ENCODE measurements at places on chromosomes 1 and 21.

GRCh38 chr1:43887748-43888147 is 45.9 kb upstream of the ARTN start:
- DNase-seq, result no peak

GRCh38 chr1:201419746-201420607 is 1.6 kb downstream of the TNNI1 start:
- DNase-seq, result no peak

GRCh38 chr1:15402809-15403450 is 6.8 kb upstream of the EFHD2 start:
- DNase-seq, result no peak

DNA sequence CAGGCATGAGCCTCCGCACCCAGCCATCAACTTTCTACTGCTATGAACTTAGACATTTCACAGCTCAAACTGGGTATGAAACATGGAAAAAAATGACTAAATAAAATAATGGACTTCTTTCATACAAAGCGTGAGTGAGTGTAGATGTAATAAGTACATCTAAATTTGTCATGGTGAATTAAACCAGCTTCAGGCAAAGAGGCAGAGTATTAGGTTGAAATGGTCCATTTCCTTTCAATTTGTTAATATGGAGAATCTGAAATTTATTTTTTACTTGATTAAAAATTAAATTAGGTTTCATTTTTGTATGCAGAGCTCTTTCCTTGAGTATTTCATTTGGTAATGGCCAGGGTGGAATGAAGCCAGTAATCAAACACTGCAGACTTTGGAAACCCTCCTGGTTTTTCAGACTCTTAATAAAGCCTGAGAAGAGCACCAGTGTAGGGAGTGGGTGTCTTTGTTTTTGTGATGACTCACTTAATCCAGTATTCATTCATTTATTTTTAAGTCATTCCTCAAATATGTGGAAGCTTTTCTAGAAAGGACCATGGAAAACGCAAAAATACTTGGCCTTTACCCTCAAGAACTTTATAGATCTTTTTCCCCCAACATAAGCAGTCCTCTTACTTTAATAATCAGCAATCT is 49.2 kb downstream of the ALG14 start:
- DNase-seq, result no peak

DNA sequence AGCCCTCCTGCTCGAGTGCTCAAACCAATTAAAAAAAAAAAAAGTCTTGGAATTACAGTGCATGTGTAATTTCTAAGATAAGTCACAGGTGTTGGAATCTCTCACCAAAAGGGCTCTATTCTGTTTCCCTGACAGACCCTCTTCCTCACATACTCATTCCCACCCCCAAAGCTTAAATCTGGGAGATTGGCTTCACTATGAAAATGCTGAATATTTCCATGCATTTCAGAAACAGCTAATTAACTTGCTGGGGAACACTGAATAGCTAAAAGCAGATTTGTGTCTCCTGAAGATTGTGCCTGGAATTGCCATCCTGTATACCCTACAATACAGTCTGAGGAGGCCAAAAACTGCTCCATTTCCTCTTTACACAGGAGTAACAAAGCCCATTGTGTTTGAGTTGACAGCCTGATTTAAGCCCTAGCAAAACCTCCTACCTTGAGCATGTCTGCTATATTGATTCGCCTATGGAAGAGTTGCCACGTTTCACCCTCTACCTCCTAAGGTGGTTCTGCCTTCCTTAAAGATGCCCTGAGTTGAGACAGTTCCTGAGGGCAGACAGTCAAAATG is 1.4 kb upstream of the PIK3R3 start:
- no peak for DNase-seq

GRCh38 chr1:63969441-63969901 is 195.7 kb downstream of the ROR1 start:
- no peak for DNase-seq

- DNase-seq, result no peak
Observed at GRCh38 chr1:78005448-78005722, 646 bp downstream of the DNAJB4 start.

DNA sequence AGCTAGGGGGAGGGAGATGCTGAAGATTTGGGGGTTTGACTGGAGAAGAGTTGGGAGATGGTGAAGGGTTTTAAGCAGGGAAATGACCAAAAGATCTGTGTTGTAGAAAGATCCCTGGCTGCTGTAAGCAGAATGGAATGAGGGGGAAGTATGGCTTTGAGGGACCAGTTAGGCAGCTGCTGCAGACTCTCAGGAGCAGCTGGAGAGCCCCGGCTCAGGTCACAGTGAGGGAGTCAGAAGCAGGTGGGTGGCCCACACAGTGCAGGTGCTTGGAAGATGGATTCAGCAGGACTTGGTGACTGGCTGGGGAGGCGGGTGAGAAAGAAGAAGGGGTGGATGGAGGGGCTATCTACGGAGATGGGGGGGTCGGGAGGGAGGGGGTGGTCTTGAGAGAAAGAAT is 35.7 kb downstream of the EDN2 start:
- no peak for DNase-seq

GRCh38 chr1:155051342-155051776 is 243 bp downstream of the ADAM15 start:
- DNase-seq, result no peak

GRCh38 chr1:105427543-105427942 is 1628.9 kb upstream of the PRMT6 start:
- no peak for DNase-seq

GRCh38 chr1:201112173-201112731 is at the start of gene CACNA1S:
CACNA1S (minus strand) TSS chr1:201112426; CDS start chr1:201112339, 87 bp downstream.
- no peak for DNase-seq

DNA sequence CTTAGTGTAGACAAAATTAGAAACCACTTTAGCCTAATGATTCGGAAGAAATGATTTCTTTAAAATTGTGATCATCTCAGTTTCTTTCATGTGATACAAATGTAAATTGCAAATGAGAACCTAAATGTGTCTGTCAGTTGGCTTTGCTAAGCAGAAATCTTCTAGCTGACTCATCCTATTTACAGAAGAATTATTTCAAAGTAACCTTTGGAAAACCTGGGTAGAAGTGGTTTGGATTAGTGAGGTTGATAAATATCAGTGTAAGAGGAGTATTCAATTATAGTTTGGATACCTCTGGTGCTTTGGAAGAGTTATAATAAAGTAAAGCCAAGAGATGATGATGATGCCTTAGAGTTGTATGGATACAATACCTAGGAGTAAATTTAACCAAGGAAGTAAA is 37.4 kb downstream of the CC2D1B start:
- no peak for DNase-seq

DNA sequence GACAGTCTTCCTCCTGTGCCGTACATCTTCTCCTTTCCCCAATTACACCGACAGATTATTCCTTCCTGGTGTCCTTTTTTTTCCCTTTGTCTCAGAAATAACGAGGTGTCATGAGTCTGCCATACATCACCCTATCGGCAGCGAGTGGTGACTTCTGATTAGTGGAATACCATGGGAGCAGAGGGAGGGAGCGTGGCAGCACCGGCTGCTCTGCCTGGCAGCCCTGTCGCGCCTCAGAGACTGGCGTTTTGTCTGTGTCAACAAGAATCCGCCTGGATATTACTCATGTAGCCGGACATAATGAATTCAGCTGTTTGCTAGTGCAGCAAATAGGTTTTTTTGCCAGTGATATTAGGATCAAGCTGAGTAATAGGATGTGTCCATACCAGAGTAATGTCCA is 51.8 kb downstream of the UTP25 start:
- no peak for DNase-seq

GRCh38 chr1:111565079-111565478 is 54.5 kb upstream of the RAP1A start:
- no peak for DNase-seq

DNA sequence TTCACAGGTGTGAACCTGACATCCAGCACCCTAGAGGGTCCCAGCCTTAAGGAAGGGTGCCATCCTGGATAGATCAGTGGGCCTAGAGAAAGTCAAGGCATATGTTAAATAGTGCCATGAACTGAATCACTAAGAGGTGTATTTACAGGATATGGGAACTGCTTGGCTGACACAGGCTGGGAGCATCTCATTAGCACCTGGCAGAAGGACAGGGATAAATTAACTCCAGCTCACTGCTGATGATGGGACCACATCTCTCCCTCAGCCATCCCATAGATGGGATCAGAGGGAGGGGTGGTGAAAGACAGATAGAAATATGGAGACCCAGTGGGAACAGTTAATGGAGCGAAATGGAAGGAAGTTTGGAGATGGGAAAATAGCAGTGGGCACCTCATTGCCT is 122.0 kb downstream of the IGSF21 start:
- DNase-seq, result no peak

DNA sequence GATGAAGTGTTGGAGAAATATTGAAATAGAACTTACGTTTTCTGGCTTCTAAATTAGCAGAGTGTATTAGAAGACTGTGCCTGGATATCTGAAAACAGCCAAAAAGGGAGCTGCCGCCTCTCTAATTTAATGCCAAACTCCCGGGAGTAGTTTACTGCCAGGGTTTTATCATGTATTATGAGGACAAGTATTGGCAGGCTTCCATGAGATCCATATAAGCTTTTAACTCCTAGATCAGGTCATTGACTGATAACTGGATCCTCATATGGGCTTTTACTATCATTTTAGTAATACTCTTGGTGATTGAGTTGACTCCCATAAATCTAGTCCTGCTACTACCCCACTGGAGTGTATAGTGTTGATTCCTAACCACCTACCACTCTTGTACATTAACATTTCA is 178.4 kb upstream of the CXADR start:
- no peak for DNase-seq

DNA sequence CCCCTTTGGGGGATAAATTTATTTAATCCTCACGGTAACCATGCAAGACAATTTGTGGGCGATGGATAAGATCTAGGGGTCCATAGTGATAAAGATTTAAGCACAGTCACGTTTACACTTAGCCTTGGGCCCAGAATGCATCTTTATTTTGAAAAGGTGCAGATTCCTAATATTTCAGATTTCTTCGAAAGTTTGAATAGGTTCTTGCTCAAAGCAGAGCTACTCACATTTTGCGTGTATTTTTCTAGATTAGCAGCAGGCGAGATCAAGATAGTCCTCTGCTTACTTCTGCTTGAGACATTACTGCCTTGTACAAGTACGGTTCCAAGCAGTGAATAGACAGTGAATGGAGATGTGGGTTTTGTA is 647 bp downstream of the TSEN15 start:
- no peak for DNase-seq

GRCh38 chr1:93633313-93633712 is 48.3 kb downstream of the BCAR3 start:
- DNase-seq, result no peak

- no peak for DNase-seq
Observed at GRCh38 chr1:182340233-182341058, 51.1 kb downstream of the GLUL start.

DNA sequence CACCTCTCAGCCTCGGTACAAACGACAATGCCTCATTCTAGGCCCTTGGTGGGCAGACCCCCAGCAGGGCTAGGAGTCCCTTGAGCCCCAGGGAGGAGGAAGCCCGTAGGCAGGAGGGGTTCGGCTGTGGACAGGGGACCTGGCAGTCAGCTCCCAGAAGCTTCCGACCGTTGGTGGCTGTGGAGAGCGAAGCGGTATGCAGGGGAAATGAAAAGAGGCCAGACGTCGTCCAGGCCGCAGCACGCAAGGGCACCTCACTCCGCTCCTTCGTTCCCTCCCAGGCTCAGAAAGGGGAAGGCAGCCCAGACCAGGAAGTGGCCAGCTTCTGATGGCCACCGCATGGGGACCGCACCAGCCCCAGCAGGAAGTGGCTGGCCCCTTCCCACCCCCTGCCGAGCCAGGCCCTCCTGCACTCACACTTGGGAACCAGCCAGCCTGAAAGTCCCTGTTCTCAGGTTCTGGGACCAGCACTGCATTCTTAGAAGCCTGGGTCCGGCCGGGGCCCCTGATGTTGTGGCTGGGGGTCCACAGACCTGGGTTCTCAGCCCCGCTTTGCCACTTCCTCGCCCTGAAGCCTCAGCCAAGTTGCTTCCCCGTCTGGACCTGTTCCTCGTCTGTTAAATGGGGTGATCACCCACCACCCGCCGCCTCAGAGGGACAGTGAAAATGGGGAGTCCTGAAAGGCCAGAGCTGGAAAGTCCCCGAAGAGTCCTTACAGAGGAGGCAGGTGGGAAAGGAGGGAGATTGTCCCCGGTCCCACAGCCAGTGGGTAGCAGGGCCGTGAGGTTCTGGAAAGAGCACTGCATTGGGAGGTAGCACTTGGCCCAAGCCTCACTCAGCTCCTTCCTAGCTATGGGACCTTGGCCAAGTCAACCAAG is 104.0 kb upstream of the RUNX3 start:
- no peak for DNase-seq

GRCh38 chr1:107622535-107622934 is 342.4 kb downstream of the VAV3 start:
- no peak for DNase-seq

DNA sequence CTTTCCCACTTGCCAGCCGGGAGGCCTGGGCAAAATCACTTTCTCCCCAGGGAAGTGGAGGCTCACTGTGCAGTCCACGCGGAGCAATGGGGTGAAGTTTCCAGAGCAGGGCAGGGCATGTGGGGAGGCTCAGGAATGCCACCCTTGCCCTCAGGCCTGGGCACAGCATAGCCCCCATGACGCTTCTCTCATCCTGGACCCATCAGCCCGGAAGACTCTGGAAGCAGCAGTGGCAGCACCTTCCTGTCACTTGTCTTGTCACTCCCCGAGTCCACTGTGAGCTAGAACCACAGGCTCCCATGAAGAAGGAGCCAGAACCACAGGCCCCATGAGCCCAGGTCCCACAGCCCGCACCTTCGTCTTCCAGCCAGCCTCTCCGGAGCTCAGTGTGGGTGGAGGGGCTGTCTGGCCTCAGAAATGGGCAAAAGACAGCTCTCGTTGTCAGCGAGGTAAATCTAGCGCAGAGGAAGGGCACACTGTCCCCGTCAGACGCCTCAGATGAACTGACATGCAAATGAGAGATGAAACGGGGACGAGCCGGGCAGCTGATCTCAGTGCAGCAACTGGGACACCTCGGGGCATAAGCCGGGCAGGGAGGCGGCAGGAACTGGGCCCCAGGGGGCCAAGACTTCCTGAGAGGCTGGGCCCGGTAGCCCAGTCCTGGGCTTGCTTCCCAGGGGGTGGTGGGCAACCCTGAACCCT is 6.1 kb downstream of the PDE9A start:
- DNase-seq, result no peak

GRCh38 chr1:92623187-92623778 is 136.6 kb upstream of the GFI1 start:
- no peak for DNase-seq

GRCh38 chr1:116405241-116406135 is 32.4 kb downstream of the ATP1A1 start:
- no peak for DNase-seq

GRCh38 chr1:205766038-205766437 is 9.2 kb downstream of the RAB29 start:
- no peak for DNase-seq

- no peak for DNase-seq
Observed at GRCh38 chr1:118366286-118366685, 181.3 kb upstream of the SPAG17 start.

DNA sequence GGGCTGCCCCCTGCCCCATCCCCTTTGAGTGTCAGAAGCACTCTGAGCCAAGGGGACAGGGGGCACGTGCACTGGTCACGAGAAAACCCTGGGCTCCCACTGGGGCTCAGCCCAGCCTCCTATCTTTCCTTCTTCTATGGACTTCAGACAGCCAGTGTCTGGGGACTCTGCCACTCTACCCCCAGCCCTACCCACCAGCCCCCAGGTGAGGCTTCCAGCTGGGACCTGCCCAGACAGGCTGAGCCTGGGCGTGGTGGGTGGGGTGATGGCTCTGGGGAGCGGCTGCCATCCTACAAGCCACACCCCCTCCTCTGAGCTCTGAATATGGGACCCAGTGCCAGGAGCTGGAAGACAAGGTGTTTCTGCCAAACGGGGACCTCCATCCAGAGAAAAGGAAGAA is 8.0 kb upstream of the SFN start:
- DNase-seq, result no peak

Measured in stimulated activated CD4-positive, alpha-beta T cell treated with anti-CD3 and anti-CD28 coated beads, Interleukin-1b, Interleukin-23, amount 100 ng/mL, for 4 hours (primary cell).